Panc1 (cell line): ENCODE measurements at places on chromosomes 7 and 10.
A peak's percentile ranks its signal among the peaks of the same experiment; 100 is the strongest.

GRCh38 chr10:6603142-6604125, 23.4 kb upstream of the PRKCQ start:
- no peak for DNase-seq

DNA sequence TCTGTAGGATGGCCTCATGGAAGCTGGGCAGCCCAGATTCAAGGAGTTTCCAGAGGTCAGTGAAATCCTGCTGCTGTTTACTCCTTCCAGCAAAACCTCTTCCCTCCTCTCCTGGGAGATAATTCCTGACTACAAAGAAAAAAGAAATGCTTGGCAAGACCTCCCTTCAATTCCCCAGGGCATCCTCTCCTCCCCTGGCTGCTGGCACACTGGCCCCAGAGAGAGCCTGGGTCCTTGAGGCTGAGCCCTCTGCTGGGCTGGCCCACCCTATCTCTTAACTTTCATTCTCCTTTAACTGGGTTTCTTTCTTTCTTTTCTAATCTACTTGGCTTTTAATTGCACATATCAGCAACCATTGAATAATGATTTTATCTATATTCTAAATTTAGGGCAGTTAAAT, 7.7 kb downstream of the DRGX start:
- no peak for DNase-seq

DNA sequence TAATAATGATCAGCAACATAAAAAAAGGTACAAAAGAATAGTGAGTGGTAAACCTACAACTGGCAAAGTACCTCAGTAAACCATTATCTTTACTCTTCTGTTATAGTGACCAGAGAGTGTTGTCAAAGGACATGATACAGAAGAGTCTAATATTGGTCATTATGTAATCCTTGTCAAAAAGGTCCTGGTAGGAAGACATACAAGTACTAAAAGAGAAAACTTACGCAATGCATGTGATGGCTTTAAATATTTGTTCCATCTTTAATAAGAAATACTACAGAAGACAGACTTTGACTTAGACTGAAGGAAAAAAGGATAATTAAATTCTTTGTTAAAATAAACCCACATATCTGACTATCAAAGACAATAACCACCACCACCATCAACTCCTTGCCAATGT, 6.5 kb downstream of the DOCK4 start:
- DNase-seq = no peak

- no peak for DNase-seq
Observed at GRCh38 chr7:29609162-29610037, 45.8 kb downstream of the PRR15 start.

DNA sequence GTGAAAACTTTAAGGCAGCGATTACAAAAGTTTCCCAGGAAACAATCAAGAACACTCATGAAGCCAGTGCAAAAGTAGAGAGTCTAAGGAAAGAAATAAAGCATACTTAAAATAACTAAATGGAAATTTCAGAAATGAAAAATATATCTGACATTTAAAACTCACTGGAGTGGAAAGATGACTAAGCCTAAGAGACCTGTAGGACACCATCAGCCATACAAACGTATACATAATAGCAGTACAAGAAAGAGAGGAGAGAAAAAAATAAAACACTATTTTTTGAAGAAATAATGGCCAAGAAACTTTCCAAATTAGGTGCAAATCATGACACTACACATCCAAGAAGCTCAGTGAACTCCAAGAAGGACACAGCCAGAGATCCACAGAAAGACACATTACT, 5.4 kb upstream of the AKR1D1 start:
- DNase-seq = no peak

DNA sequence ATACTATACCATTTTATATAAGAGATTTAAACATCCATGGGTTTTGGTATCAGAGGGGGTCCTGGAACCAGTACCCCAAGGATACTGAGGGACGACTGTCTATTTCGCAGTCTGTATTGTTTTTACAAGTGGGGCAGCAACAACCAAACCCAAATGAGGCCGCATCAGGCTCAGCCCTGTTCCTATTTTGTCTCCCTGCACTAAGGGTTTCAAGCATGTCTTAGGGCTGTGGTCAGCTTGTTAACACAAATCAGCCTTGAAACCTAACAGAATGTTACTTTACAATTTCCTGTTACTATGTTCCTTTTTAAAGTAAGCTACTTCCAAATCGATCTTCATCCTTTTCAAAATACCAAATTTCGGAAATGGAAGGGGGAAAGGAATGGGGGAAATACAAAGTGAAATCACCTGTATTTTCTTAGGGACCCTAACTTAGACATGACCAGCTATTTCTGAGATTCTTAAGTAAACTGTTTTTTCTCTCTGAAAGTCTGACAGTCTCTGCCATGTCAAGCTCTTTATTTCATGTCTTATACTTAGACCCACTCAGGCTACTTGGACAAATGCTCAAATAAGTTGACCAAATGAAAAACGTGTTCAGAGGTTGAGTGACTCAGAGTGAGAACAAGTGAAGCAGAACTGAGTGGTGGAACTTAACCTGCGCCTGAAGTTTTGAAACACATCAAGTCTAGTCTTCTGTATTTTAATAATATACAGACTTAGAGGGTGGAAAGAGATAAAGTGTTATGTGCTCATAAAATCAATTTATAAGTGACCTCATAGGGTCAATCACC, 75.8 kb downstream of the C1GALT1 start:
- no peak for DNase-seq

DNA sequence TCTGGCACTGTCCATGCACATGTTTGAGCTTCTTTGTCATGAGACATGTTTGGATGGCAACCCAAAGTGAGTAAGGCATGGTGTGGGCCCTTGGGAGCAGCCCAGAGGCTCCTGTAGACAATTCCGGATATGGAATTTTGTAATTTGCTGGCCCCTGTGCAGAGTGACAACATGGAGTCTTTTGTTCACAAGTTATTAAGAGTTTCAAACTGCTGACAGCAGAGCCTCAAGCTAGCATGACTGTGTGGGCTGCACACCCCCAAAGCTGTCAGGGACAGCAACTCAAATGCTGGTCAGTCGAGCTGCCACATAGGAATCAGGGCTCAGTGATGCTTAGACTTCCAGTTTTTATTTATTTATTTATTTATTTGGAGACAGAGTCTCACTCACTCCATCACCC, 7.0 kb upstream of the MYL7 start:
- DNase-seq = no peak

GRCh38 chr7:138162236-138162635, 86.0 kb downstream of the AKR1D1 start:
- no peak for DNase-seq

DNA sequence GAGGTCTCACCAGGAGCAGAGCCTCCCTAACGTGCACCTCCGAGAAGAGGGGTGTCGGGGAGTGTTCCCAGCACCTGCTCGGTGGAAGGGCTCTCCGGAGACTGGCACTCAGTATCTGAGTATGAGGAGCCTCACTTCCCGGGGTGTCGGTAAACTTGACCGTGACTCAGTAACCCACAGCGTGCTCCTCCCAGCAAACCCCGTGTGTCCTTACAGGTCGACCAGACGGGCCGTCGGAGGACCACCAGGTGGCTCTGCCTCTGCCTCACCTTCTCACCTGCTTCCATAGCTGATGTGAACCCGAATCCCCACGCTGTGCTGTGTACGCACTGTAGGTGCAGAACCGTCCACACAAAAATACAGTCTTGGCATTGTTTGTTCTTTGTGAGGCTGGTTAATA, 29.0 kb upstream of the KNDC1 start:
- DNase-seq = no peak

DNA sequence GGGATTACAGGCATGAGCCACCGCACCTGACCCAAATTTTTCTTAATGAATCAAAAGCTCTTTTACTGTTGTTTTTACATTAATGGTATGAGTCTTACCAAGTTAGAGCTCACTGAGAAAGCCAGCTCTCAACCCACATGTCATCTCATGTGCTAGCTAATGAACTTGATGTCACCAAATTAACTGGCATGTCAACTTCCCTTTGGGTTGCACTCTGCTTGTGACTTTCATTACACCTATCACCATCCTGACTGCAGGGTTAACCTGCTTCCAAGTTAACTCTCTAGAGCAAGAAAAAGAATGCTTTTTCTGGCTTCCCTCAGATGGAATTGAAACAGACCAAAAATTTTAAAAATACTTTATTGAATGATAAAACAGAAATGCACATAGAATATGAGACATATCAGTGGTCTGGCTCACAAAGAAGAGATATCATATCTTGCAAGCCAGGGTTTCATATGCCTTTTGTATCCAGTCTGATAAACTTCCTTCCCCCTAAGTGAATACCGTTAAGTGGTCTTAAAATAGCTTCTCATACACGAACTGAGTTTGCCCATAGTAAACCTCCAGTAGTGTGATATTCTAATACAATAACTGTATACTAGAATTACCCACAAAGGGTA, 42.9 kb upstream of the TRIM24 start:
- no peak for DNase-seq

DNA sequence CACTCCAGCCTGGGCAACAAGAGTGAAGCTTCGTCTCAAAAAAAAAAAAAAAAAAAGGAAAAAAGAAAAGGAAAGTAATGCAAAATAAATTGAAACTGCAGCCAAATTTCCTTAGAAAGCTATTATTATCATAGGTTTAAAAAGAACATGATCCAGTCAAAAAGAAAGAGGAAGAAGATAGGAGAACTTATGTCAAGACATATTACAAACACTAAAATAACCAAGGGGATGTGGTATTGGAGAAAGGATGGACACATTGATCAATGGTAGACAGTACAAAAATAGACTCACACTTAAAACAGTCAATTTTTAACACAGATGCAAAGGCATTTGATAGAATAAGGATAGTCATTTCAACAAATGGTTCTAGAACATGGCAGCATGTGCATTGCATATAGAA, 27.3 kb upstream of the PFKP start:
- no peak for DNase-seq

GRCh38 chr7:26504411-26505120, 212.9 kb downstream of the SNX10 start:
- no peak for DNase-seq

DNA sequence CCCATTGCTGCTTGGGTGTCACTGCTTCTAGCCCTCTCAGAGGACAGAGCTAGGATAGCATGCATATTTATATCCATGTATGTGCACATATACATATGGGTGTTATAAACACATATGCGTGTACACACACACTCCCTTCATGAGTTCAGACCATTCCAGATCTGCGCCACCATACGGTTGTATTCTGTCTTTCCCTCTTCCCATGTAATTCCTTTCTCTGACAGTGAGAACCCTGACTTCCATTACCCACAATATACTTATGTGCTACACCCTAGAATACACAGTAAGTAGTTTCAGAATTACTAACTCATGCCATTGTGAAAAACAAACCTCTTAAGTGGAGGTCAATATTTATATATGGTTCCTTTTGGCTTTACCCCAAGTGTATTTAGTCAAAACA, 116.6 kb upstream of the SAMD8 start:
- DNase-seq = no peak

- DNase-seq = no peak
Observed at GRCh38 chr7:91826377-91826776, 54.1 kb downstream of the MTERF1 start.

DNA sequence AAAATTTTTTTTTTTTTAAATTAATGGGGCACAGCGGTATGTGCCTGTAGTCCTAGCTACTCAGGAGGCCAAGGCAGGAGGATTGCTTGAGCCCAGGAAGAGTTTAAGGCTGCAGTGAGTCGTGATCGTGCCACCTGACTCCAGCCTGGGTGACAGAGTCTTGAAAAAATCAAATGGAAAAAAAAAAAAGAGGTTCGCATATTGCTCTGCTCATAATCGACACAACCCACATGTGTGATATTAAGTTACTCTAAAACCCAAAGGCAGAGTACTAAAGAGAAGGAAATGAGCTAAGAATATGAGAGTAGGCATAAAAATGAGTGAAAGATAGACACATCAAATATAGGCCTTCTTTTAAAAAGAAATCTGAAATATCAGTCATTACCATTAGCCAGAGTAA, 66.3 kb downstream of the IGF2BP3 start:
- no peak for DNase-seq

DNA sequence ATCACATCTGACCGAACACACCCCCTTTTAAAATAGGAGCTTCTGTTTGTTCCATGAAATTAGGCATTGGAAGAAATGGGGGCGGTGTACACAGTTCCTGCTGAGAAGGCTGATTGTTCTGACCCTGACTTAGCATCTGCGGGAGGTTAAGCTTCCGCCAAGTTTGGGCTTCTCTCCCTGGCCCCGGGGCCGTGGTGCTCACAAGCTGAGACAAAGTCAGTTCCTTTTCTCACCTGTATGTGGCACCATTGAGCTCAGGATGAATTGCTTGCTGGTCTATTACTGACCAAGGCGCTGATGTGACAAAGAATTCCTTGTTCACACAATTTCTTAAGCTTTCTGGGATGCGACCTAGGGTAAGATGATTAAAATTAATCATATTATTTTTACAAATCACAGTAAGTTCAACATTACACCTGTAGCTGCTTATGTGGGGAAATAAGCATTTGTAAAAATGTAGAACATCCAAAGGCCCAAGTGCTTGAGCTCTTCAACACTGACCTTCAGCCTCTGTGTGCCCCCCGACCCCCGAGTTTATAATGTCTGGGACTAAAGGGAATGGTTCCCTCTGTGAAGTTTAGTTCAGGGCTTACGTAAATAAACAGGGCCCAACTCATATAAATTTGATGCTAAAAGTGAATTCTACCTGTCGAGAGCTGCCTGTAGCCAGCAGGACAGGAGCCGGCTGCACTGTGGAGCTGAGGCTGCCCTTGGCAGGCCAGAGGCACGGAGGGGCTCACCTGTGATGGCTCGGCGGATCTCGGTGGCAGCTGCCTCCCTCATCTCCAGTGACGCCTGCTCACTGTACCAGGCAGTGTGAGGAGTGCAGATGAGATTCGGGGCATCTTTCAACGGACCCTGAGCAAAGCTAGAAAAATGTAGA, 50.8 kb downstream of the ZRANB1 start:
- peak; percentile 30 for DNase-seq

DNA sequence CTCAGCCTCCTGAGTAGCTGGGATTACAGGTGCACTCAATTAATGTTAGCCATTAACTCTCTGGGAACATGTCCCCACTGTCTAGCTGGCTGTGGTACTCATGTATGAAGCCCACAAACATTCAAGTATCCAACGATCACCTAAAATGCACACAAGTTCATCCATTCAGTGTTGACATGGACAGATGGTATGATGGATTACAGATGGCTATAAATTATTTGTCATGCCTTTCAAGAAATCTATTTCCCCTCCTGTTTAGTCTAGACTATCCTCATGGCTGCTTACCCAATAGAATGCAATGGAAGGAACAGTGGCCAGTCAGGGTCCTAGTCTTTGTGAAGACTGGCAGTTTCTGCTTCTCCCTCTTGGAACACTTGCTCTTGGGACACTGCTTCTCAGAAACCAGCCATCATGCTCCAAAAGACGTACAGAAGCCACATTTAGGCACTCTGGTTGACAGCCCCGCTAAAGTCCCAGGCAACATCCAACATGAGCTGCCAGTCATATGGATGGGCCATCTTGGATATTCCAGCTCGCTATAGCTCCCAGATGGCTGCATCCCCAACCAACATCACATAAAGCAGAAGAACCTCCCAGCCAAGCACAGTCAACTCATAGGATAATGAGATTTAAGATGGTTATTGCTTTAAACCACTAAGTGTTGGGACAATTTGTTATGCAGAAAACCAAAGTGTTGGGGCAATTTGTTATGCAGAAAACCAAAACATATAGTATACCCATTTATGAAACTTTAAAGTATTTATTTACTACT, 33.1 kb downstream of the MYL10 start:
- no peak for DNase-seq

- no peak for DNase-seq
Observed at GRCh38 chr7:111268941-111269340, 178.0 kb downstream of the LRRN3 start.
